ENCODE measurements at places on chromosomes 5 and 9.
A peak's percentile ranks its signal among the peaks of the same experiment; 100 is the strongest.

GRCh38 chr9:97831843-97832636 is 21.0 kb upstream of the FOXE1 start:
- peak; percentile 86 for DNase-seq

- DNase-seq, result peak; percentile 23
Observed at GRCh38 chr5:178249191-178249989, 16.8 kb upstream of the PHYKPL start.

- DNase-seq, result no peak
Observed at GRCh38 chr5:115394531-115394930, 98.1 kb upstream of the CCDC112 start.

DNA sequence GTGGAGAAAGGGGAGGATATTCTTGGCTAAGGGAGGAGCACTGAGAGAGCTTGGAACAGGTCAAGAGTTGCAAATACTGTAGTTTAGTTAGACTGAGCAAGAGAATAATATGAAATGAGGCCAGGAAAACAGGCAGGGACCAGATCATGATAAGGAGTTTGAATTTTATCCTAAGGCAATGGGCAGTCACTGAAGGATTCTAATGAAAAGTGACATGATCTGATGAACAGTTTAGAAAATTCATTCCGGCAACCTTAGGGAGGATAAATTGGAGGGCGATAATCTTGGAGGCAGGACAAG is 276.1 kb downstream of the PLK2 start:
- DNase-seq, result no peak

DNA sequence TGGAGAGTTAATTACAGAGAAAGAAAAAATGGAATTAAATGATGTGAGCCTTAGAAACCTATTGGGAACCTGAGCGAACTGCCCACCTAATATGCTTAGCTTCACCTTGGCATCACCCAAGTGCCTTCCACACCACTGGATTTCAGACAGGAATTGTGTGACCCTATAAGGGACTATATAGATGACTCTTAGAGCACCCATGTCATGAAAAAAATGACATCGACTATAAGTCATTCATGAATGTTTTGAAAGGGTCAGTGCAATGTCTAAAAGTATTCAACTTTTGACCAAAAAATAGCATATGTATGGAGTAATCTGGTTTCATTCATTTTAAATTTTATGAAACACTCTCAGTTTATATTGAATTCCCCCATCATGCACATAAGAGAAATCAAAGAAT is 81.6 kb upstream of the PRRC1 start:
- no peak for DNase-seq

GRCh38 chr5:79333852-79334557 is 98.1 kb downstream of the JMY start:
- no peak for DNase-seq

- peak; percentile 48 for DNase-seq
Observed at GRCh38 chr5:149133795-149134777, 7.2 kb upstream of the ABLIM3 start.

DNA sequence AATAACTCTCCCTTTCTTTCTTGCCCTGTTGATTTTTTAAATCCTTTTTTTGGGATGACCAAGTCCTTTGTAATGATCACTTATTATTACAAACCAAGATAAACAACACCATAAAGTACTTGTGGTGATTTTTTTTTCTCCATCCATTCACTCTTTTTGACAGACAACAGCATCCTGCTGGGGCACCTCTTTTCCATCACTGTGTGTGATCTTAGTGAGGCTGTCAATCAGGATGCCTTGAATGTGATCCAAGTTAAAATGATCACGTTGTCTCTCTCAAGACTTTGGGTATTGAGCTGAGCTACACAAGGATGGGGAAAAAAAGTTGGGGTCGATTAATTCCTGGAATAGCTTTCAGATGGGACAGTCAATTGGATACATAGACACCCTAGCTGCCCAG is 73.6 kb upstream of the PPP2R2B start:
- no peak for DNase-seq

- peak; percentile 9 for DNase-seq
Observed at GRCh38 chr9:95181226-95181818, 136.2 kb downstream of the FANCC start.

DNA sequence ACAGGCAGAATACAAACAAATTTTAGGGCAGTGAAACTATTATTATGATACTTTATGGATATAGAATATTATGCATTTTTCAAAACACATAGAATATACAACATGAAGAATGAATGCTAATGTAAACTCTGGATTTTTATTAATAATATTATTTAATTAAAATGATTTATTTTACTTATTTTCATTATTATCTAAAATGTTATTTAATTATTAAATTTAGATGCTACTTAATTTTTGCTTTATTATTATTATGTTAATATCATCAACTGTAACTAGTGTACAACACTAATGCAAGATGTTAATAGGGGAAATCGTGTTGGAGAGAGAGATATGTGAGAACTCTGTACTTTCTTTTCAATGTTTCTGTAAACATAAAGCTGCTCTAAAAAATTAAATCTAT is 39.3 kb upstream of the TENT4A start:
- DNase-seq, result no peak

DNA sequence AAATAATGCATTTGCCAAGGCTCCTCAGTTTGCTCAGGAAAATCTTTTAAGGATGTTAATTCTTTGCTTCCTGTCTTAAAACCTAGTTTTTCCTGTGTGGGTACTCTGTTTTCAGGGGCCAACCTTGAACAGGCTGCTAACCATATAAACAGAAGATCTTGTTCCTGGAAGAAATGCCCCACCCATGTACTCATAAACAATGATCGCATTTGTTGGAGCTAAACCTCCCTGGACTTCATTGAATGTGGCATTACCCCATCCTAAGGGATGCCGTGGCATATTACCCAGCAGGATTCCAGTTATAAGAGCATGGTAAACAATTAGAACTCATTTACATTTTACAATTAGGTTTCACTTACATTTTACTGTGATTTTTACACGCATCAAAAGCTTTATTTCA is 436.0 kb downstream of the ZNF608 start:
- no peak for DNase-seq

DNA sequence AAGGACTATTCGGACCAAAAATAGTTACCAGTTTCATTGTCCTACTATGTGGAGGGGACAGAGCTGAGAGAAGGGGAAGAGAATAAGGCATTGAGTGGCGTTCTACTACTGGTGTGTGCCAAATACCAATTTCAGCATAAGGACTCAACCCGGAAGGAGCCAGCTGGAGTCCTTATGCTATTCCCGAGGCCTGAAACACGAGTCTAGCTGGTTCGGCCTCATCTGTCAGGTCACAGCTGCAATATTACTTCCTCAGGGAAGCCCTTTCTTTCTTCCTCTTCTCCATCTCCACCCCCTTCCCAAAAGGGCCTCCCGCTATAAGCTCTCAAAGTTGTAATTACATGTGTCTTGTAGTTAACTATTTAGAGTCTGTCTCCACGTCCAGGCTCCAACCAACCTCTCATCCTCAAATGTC is 20.5 kb upstream of the FER start:
- no peak for DNase-seq

GRCh38 chr9:92064711-92065110 is 50.5 kb downstream of the SPTLC1 start:
- no peak for DNase-seq

GRCh38 chr5:90161414-90161813 is 248.1 kb downstream of the CETN3 start:
- DNase-seq, result peak; percentile 39

DNA sequence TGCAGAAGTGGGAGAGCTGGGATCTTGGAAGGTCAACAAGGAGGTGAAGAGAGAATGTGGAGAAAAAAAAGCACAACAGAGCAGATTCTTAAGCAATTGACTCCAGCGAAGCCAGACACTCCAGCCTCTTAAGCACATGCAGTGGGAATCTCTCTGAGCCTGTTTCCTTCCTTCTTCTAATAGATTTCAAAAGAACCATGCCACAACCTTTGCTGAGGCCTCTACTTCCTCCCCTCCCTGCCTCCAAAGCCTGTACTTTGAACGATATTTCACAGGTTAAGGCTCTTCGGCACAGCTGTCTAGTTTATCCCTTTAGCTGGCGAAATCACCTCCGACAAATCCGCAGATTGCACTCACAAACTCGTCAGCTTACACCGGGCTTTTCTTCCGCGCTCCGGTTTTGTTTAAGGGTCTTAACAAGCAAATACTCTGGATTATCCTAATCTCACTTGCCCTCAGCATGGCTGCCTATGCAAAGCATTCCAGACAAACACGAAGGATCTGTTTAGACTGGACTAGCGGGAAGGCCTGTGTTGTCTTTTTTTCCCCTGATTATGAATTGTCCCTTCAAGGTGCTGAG is 211.6 kb upstream of the PANK3 start:
- peak; percentile 63 for DNase-seq

GRCh38 chr5:178115136-178115813 is 1.9 kb downstream of the N4BP3 start:
- no peak for DNase-seq

DNA sequence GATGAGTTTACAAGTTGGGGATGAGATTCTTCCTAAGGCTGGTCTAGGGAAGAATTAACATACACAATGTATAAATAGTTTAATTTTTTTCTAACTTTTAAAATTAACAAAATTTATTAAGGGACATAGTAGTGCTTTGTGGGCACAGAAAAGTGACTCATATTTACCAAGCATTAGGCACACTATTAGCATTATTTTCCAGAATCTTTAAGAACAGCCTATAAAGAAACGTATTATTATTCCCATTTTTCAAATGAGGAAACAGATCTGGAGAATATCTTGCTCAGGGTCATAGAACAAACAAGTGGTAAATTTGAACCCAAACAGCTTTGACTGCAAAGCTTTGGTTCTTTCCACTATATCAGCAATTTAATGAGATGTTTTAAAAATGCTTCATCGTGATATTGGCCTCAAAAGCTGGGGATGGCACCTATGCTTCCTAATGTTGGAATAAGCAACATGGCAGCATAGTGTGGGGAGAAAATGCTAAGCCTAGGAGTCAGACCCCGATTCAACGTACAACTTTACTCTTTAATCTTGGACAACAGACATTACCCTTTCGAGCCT is 55.9 kb downstream of the ABCA1 start:
- no peak for DNase-seq

DNA sequence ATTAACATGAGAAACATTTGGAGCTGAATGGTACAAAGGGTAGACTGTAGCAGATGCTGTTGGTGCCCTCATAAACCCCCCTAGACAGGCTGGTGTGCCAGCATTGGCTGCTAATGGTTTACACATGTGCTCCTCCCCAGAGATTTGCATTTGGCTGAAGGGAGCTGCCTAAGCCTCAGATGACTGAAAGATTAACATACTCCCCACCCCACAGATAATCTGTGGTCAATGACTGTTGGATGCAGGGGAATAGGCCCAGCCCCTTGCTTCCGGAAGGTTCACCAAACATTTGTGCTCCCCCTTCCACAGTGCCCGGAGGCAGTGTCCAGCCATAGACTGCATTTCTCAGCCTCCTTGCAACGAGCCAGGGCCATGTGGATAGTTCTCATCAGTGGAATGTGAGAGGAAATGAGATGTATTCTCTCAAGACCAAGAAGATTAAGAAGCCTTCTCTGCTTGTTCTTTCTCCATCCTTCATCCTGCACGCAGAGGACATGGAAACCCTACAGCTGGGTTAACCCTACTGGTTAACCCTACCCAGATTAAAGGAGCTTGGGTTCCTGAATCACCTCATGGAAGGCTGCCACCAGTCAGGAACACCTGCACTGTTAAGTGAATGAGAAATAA is 79.6 kb downstream of the PHAX start:
- peak; percentile 97 for DNase-seq

- DNase-seq, result no peak
Observed at GRCh38 chr5:93296338-93296737, 284.7 kb downstream of the NR2F1-AS1 start.

GRCh38 chr5:171759777-171760176 is 25.8 kb upstream of the SMIM23 start:
- no peak for DNase-seq

Measured in NB4 (cell line).